ENCODE measurements at places on chromosomes 6 and 20.

- DNase-seq = no peak
Observed at GRCh38 chr6:37243816-37244370, 13.7 kb upstream of the TBC1D22B start.

GRCh38 chr6:45021676-45022075, 306.5 kb upstream of the RUNX2 start:
- DNase-seq = no peak

DNA sequence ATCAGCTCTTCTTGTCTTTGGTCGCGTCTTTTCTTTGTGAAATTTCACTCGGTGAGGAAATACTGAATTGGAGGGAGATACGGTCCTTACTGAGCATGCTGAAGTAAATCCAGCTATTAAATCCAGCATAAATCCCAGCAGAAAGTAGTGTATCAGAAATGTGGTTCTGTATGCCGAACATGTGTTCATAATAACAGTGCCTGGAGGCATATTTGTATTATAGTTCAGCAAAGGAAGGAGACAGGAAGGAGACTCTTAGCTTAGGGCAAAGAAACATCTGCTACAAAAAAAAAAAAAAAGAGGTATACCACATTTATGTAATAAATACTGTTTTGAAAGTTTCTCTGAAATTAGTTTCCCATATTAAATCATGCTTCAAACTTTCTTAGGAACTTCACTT, 211.8 kb downstream of the PLCB4 start:
- no peak for DNase-seq

DNA sequence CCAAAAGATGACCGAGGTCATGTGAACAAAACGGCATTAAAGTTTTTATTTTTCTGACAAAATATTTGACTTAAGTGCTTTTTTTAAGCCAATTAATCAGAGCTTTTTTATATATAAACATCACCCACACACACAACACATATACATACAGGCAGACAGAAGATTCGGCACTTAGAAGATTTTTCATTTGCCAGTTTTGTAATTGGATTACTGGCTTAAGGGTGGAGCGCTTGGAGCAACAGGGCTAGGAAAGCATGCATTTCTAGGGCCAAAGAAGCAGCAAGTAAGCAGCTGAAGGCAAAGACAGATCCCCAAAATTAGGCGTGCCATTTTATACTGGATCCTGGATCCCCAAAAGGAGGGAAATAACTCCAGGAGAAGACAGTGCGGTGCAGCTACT, 30.3 kb downstream of the SAMD5 start:
- no peak for DNase-seq

- DNase-seq = no peak
Observed at GRCh38 chr6:155248008-155249001, 15.5 kb upstream of the CLDN20 start.

DNA sequence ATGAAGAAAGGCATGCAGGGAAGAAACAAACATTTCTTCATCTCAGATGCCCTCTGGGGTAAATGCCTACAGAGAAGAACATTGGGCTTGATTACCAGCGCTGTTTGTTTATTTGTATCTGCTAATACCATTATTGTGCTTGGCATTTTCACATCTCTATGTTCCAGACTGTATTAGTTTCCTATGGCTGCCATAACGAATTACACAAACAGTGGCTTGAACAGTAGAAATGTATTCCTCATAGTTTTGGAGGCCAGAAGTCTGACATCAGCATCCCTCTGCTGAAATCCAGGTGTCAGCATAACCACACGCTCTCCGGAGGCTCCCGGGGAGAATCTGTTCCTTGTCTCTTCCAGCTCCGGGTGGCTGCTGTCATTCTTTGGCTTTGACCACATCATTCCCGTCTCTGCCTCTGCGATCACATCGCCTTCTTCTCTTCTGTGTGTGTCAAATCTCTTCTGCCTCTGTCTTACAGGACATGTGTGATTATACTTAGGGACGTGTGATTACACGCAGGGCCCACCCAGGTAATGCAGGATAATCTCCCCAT, 241.6 kb upstream of the SUPT3H start:
- DNase-seq = no peak

- no peak for DNase-seq
Observed at GRCh38 chr6:87791485-87791884, 89.5 kb upstream of the AKIRIN2 start.

- DNase-seq = no peak
Observed at GRCh38 chr6:88490908-88491264, 324.7 kb upstream of the CNR1 start.

DNA sequence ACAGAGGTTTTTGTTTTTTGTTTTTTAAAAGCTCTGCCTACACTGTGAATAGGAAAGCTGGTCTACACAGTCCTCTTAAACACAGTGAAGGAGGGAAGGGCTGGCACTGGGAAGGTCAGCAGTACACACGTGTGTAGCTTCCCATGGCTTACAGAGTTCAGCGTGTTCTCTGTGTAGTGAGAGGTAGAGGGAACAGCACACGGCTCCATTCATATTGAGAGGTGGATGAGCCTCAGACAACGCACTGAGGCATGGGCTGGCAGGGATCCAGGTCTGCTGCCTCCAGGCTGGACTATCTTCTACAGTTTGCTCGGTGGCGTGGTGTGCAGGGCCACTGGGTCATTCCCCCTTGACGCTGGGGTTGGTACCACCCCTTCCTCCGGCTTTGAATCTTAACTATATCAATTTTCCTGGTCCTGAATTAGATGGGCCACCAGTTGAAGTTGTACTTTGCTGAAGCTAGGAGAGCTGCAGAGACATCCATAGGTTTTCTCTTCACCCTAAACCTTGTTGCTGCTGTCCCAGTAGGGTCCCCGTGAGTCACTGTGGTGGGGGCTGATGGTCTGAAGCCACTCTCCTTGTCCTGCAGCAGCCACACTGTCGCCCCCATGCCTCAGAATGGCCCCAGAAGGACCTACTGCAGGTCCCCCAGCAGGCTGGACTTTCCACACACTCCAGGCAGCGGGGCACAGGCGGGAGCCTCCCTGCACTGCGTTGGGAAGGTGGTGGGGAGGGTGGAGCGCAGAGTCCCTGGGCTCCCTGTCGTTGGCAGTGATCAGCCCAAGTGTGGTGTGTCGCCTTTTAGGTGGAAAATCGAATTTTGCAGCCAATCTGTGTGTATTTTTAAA, 2.0 kb downstream of the ARFGAP1 start:
- no peak for DNase-seq

DNA sequence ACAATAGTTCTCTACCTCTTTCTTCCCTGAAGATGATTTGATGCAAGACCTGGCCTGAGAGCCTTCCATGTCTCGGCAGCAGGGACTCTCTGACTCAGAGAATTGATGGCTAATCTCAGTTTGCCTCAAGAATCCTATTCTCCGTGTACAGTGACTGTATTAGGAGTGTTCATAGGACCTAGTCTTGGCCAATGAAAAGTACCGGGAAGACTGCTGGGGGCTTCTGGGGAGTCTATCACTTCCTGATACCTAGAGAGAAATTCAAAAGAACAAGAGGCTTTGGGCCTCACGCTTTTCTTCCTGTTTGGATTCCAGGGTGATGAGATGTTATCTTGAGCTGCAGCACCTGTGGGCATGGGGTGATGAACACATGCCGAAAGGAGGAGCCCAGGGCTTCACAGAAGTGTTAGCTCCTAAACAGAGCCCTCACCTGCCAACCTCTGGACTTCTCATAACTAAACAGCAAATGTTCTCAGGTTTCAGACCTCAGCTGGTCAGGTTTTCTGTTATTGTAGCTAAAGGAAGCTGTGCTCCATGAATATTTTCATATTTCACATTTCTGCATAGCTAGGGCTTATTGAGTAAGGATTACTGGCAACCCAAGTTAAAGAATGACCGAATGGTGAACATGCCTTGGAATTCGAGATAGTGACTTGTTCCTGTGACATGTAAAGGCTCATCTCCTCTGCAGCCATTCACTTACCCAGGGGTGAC, 323.1 kb upstream of the AGPAT4 start:
- DNase-seq = no peak

GRCh38 chr20:33981964-33982363, 11.7 kb upstream of the RALY start:
- no peak for DNase-seq

- DNase-seq = no peak
Observed at GRCh38 chr20:43096126-43096930, 93.4 kb downstream of the PTPRT start.

DNA sequence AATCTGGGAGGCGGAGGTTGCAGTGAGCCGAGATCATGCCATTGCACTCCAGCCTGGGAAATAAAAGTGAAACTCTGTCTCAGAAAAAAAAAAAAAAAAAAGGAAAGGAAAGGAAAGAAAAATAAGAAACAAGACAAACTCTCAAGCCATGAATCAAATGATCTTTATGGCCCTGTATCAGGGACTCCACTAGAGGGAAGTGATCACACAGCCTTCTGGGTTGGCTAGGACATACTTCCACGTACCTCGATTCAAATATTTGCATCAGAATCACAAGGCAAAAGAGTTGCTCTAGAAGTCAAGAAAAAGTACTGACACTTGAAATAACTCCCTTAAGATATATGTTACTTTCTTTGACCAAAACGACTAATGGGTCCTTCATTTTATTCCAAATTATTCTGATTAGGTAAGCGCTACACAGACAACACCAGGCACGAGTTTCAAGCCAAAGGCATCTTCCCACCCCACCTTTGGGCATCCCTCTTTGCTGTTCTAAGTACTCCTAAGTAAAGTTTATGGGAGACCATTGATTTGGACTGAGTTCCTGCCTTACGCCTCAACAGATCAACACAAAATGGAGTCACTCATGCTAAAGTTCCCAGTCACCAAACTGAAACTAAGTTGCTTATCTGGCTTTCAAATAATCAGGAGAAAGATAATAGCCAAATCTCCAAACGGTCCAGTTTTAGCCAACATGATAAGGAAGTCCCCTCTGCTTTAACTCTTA, 77.5 kb upstream of the NT5E start:
- DNase-seq = no peak

- no peak for DNase-seq
Observed at GRCh38 chr20:49602345-49603208, 34.6 kb upstream of the PTGIS start.

- DNase-seq = no peak
Observed at GRCh38 chr6:2770171-2770570, 5.0 kb downstream of the WRNIP1 start.

DNA sequence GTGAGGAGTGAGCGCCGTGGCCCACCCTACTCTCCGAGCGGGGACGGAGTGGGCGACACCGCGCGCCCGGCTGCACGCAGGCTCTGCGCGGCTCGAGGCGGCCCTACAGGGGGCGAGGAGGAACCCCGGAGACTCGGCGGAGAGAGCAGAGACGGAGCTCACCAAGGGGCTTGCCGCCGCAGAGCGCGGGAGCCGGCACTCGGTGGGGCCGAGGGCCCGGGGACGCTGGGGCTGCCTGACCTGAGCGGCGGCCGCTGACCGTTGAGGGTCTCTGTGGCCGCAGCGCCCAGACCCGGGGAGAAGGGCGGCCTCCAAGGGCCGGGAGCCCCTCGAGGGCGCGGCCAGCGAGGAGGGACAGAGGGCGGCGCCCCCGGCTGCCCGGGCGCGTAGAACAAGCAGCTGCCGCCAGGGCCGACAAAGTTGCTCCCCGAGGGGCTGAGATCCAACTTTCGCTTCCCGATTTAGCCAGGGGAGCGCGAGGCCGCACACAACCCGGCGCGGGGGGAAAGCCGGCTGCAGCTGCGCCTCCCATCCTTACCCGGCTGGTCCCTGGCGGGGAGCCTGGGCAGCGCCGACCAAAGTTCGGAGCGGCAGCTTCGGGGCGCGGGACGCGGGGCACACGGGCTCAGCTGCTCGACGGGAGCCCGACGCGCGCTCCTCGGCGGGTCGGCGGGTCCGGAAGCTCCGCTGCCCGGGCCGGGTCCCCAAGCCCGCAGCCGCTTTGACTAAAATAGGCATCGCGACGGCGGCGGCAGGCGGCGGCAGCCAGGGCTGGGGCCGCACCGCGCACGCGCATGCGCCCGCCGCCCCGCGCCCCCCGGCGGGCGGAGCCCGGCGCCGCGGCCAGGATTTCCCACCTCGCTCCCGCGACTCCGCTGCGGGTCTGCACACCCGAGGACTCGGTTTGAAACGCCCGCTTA, 43.1 kb downstream of the POPDC3 start:
- DNase-seq = no peak

DNA sequence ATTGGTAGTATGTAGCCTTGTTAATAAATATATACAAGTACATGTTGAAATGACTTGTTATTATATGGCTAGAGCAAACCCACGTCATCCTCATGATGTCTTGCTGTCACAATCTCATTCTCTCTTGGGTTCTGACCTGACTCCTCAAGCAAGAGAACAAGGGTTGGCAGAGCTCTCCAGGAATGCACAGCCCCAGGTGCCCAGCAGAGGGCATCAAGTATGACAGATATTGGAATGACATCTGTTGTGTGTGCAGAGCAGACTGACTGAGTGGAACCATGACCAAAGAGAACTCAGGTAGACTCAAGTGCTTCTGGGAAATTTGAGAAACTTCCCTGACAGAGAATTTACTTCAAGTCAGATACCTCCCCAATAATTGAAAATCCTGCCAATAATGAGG, 90.6 kb downstream of the PAX1 start:
- DNase-seq = no peak

DNA sequence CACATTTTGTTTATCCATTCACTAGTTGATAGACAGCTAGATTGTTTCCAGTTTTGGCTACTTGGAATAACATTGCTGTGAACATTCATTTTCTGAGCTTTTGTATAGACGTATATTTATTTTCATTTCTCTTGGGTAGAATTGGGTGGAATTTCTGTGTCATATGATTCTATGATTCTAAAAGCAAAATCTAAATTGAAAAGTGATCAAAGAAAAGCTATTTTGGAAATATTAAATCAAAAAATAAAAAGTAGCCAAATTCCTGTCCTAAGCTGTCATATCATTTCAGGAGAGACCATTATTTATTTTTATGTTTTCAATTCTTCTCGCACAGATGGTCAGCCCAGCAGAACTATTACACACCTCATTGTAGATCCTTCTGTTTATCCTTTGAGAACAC, 229.2 kb downstream of the COL12A1 start:
- DNase-seq = no peak

- no peak for DNase-seq
Observed at GRCh38 chr6:166635013-166635970, 8.2 kb upstream of the RPS6KA2 start.

GRCh38 chr6:115001731-115002350, 659.0 kb upstream of the HS3ST5 start:
- no peak for DNase-seq

DNA sequence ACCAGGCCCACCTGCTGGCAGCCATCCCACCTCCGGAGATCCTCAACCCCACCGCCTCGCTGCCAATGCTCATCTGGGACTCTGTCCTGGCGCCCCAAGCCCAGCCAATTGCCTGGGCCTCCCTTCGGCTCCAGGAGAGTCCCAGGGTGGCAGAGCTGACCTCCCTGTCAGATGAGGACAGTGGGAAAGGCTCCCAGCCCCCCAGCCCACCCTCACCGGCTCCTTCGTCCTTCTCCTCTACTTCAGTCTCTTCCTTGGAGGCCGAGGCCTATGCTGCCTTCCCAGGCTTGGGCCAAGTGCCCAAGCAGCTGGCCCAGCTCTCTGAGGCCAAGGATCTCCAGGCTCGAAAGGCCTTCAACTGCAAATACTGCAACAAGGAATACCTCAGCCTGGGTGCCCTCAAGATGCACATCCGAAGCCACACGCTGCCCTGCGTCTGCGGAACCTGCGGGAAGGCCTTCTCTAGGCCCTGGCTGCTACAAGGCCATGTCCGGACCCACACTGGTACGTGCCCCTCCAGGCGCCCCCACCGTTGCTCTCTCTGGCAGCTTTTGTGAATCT, 1.1 kb downstream of the SNAI1 start:
- no peak for DNase-seq
